Hippocampal formation (tissue), 2 donors: ENCODE measurements at places on chromosomes 3 and 15.
A peak's percentile ranks its signal among the peaks of the same experiment; 100 is the strongest.

DNA sequence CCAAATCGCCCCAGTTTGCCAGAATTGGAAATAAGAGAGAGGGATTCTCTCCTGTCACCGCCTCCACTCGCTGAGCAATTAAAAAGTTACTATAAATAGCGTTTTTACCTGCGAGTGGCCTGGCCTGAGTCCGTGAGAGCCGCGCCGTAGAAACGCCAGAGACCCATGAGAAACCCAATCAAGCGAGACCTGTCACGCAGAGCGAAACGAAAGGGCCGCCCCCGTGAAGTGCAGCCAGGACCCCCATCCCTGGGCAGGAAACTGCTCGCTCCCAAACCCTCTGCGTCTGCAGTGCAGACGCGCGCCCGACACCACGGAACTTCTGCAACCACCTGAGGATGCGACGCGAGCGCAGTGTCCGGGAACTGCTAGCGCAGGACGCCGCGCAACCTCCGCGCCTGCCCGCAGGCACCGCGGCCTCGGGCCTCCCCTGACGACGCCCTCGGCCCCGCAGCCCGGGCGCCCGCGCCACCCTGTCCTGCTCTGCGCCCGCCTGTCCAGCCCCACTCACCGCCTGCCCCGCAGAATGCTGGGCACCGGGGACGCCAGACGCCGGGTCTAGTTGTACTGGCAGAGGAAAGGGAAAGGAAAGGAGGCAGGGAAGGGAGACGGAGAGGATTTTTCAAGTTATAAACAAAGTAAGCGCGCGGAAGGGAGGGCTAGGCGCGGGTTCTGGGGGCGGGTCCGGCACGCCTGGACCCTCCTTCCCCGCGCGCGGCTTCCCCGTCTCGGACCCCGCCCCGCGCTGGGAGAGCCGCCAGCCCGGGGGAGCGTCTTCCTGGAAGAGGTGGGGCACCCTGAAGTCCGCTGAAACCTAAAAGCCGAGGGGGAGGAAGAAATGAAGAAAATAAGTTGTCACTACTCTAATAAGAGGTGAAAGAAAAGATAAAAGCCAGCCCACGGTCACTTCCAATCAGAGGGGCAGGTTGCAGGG is at the start of gene PLSCR4:
Gene PLSCR4, minus strand, starts transcription at position 657 of the 934 bp plus-strand sequence. CDS start 29,034 bp downstream, outside the sequence.
- DNase-seq, result peak; percentile 33

- no peak for DNase-seq
Observed at GRCh38 chr3:134448664-134449063, 37.1 kb downstream of the ANAPC13 start.

- DNase-seq, result no peak
Observed at GRCh38 chr3:158728061-158728377, 4.2 kb downstream of the RARRES1 start.

GRCh38 chr15:70236341-70237086 is 138.8 kb upstream of the TLE3 start:
- DNase-seq, result no peak

GRCh38 chr3:24963762-24964625 is 464.1 kb upstream of the RARB start:
- DNase-seq, result no peak

DNA sequence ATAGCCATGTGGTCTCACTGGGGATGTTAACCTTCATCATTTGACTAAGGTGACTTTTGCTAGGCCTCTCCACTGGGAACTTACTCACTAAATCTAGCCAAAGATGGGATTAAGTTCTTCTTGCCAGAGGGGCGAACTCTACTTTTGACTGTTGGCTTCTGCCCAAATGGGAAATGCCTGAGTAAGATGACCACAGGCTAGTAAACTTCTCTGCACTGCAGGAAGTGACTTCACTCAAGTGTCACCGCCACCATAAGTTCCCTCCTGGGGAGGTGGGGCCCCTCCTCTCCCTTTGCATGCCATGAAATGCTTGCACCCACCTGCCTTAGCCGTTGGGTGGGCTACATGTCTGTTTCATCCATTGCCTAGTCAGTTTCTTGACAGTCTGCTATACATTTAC is 388.3 kb downstream of the FEZF2 start:
- DNase-seq, result no peak

DNA sequence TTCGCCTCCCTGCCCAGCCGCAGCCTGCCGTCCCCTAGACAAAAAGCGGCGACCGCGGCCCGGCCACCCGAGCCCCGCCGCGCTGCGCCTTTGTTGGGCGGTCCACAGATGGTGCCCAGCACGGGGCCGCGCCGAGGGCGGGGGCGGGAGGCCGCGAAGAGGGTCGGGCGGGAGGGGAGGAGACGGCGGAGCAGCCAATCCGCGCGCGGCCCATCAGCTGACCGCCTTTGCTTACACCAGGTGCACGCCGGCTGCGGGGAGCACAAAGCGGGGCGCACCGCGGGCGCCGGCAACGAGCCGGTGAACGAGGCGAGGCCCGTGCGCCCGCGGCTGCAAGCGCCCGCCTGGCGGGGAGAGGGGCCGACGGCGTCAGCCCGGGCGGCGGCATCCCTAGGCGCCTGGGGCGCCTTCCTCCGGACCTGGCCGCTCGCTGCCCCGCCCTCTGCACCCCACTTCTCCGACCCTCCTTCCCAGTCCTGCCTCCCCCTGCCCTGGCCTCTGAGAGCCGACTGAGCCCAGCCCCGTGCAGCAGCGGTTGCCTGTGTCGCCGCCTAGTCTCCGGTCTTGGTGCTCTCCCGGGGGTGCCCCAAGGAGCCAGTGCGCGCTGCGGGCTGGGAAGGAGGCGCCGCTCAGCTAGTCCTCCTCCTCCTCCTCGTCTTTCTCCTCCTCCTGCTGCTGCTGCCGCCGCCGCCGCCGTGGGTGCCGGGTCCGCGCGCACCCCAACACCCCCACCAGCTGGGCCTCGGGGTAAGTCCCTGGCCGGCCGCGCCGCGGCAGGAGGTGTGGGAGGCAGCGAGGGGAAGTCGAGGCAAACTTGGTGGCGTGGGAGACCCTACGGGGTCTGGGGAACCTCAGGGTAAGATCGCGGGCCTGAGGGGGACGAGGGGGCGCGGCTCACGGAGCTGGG is at the start of gene LRRN1:
Gene LRRN1, plus strand, starts transcription at position 259 of the 907 bp plus-strand sequence. CDS start 45,211 bp downstream, outside the sequence.
- peak; percentile 65 for DNase-seq

DNA sequence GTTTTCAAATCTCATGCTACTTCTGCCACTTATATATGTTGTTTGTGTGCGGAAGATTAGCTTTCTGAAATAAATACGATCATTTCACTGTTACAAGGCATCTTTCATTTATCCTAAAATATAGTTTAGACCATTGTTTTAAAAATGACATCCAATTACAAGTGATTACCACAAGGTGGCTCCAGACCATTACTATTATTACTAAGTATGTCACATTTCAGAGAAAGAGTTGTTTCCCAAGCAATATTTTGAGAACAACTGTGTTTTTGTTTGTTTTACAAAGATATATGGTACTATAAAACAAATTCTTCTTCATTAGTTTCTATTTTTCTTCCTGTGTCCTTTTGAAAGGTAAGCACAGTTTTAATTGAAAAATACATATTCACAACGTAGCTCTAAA is 136.0 kb upstream of the RAP2B start:
- peak; percentile 81 for DNase-seq

DNA sequence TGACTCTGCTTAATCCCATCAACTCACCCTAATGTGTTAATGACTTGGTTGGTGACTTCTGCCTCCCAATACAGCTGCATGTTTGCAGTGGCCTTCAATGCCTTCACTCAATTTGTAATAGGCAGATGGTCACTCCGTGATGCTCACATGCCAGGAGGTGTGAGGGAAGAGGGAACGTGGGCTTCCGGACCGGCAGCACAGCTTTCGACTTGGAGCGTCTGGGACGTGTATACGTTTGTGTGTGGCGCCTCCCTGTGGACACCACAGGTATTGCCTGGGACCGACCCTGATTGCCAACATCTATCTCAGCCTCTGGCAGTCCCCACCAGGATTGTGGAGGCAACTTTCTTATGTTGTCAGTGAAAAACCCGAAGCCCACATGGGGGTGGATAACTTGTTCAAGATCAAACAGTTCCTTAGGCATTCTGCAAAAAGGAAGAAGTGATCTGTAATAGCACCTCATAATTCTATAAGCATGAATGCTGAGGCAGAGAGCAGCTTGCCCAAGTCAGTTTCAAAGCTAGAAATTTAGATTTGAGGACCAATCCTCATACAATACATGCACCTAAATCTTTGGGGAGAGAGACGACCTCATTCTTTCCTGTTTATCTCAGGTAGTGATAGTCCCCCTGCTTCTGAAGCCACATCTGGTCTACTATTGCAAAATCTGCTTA is 16.9 kb downstream of the MRPL46 start:
- peak; percentile 38 for DNase-seq

- no peak for DNase-seq
Observed at GRCh38 chr3:128735287-128735686, 9.3 kb downstream of the RAB7A start.

GRCh38 chr15:35602836-35603235 is 56.9 kb upstream of the DPH6 start:
- DNase-seq, result no peak

GRCh38 chr3:98788651-98789050 is 25.5 kb downstream of the ST3GAL6 start:
- DNase-seq, result no peak

- no peak for DNase-seq
Observed at GRCh38 chr3:9024341-9024740, 61.1 kb upstream of the RAD18 start.

DNA sequence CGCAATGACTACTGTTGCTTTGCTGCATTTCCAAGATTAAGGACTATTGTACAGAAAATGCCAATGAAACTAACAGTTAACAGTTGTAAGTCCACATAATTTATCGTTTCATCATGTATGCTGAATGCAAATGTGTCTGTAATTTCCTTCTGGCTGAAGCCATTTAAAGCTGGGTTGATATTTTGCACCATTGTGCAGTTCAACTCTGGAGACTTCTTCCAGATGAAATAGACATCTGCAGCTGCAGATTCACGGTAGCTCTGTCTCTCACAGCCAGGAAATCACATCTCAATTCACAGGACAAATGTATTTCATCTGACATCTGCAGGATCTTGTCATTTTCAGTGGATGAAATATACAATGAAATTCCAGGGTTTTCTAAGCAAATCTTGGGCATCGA is 145.4 kb downstream of the CHL1 start:
- DNase-seq, result no peak

DNA sequence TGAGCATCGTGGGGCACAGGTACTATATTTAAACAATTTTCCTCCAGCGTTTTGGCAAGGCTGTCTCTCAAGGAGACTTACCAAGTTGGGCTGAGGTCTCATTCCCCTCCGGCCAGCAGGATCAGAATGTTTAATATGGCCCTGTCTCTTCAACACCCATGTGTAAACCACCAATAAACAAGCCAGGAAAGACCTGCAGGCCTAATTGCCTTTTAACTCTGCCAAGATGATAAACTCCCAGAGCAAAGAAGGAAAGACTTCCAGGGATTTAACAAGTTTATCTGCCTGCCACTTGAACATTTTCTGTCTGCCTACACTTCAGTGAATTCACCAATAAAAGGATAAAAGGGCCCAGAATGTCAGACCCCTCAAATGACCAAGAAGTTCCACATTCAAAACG is 130.3 kb upstream of the WNT5A start:
- no peak for DNase-seq

GRCh38 chr3:122793568-122794416 is at the start of gene HSPBAP1:
TSS of gene HSPBAP1 (minus strand) at chr3:122793831. CDS start at chr3:122793680, 151 bp downstream.
- no peak for DNase-seq

DNA sequence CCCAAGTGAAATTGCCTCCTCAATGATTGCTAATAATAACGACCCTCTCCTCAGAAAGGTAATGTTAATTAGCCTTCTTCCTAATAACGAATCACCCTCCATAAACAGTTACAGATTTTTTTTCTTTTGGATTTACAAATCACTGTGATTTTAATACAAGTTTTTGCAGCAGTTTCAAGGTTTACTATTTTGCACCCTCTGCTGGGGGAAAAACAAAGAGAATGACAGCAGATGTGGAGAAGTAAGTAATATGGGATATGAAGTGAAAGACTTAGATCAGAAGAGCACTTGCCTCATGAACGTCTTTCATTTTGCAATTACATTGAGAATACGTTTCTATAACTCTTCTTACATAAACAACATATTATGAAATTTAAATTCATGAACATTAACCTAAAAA is 16.1 kb upstream of the CNTN3 start:
- no peak for DNase-seq

DNA sequence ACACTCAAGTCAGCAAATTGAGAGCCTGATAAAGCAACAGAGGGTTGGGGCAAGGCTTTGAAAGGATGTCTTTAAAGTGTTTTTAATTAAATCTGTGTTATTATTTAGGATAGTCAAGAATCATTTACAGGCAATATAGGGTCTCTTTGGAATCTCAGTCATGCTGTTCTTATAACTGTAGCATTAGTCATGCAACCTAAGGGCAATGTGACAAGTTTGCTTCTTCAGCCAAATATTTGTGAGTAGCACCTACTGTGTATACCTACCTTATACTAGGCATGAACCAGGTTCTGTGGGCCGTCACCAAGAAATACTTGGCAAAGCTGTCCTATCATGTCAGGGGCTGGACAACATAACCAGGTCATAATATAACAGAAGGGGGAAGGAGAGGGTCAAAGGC is 184.6 kb upstream of the TRIM42 start:
- DNase-seq, result no peak

- DNase-seq, result no peak
Observed at GRCh38 chr3:73143821-73144237, 82.4 kb downstream of the EBLN2 start.

DNA sequence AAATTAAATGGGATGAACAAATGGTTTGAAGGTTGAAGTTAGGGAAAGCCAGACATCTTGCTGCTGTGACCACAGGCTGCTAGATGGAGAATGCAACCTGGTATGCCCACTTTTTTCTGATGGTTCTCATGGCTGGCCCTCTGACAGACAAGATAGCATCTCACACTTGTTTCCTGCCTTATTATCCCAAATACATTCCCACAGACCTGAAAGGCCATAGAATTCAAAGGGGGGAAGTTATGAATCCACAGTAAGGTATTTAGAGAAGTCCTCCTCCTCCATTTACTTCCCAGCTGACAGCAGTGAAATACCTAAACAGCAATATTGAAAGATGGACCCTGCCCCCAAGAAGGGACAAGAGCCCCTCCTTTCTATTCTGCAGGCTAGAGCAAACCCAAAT is 32.4 kb downstream of the LEO1 start:
- no peak for DNase-seq

DNA sequence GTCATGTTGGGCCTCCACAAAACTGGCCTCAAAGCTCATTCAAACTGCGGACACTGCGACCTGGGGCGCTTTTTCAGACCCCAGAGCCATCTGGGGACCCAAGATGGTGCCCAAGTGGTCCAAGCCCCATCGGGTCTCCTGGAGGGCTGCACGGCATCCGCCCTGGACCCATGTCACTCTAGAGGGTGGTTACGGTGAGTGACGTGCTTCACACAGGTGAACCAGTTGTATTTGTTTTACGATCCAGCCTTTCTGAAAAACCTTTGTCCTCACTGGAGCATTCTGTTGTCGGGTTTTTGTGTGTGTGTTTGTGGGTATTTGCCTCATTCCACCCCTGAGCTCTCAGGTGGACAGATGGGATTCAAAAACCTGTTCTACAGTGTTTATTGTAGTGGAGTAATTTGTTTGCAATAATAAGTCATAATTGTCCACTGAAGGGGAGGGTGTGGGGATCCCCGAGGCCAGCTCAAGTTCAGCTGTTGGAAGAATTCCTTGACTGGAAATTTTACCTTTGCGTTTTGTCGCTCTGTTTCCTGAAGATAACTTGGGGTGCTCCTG is 1.9 kb downstream of the SLC51A start:
- no peak for DNase-seq

GRCh38 chr3:104556372-104557078 is 810.2 kb upstream of the ALCAM start:
- DNase-seq, result no peak

GRCh38 chr3:186966406-186966805 is 36.1 kb downstream of the ST6GAL1 start:
- no peak for DNase-seq
